ENCODE measurements at places on chromosomes 2 and 18.

- H3K36me3 ChIP-seq = peaks cover 41% of the 10 kb centered on the region
- H3K27ac ChIP-seq = no peak overlapping the region
- no peaks in the 10 kb centered on the region for H3K27me3 ChIP-seq
- H3K4me3 ChIP-seq = no peak overlapping the region
- peaks cover 27% of the 10 kb centered on the region for H3K4me1 ChIP-seq
- no peak for DNase-seq
Observed at GRCh38 chr2:190466819-190467446, 58.8 kb downstream of the MFSD6 start.

DNA sequence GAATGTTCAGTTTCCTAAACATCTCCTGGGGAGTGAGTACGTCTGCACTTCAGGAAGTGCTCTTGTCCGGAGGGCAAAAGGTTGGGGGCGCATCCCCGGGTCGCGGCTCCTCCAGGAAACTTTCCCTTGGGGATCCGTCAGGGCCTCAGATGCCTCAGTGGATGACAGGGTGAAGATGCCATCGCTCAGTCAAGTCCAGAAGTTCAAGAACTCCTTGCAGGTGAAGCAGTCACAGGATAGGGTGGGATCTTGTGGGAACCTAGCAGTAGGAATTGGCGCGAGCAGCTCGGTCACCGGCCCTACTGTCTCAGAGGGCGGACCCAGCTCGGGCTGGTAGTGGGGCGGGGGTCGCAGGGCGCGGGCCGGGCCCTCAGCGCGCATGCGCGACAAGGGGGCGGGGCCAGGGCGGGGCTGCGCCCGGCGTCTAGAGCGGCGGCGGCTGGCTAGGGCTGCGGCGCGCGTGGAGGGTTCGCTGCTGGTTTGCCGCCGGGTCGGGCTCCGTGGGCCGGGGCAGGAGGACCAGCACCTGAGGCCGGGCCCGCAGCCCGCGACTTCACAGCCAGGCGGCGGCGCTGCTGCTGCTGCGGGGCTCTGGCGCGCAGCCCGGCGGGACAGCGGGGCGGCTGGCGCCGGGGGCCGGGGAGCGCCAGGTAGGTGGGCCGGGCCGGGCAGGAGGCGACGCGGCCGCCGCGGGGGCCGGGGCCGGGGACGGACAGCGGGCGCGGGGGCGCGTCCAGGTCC is at the start of gene INPP4A:
Gene INPP4A (plus strand): TSS at position 423 of the 741 bp plus-strand sequence. CDS start 75,191 bp downstream, outside the sequence.
- peak within 1 kb of the TSS; percentile 91 for H3K4me3 ChIP-seq
- peak; percentile 82 for DNase-seq
- peaks cover 41% of the 10 kb centered on the region for H3K36me3 ChIP-seq

- peaks cover 83% of the 10 kb centered on the region for H3K36me3 ChIP-seq
- peak overlapping the region; percentile 97 for H3K27ac ChIP-seq
- H3K27me3 ChIP-seq = no peaks in the 10 kb centered on the region
- peaks cover 50% of the 10 kb centered on the region for H3K4me1 ChIP-seq
Observed at GRCh38 chr2:172496160-172496608, 59.7 kb upstream of the PDK1 start.

GRCh38 chr2:176534798-176535466 is 265.7 kb downstream of the MTX2 start:
- H3K27ac ChIP-seq = no peak overlapping the region
- no peak for DNase-seq
- H3K36me3 ChIP-seq = no peaks in the 10 kb centered on the region
- no peak overlapping the region for H3K4me3 ChIP-seq

DNA sequence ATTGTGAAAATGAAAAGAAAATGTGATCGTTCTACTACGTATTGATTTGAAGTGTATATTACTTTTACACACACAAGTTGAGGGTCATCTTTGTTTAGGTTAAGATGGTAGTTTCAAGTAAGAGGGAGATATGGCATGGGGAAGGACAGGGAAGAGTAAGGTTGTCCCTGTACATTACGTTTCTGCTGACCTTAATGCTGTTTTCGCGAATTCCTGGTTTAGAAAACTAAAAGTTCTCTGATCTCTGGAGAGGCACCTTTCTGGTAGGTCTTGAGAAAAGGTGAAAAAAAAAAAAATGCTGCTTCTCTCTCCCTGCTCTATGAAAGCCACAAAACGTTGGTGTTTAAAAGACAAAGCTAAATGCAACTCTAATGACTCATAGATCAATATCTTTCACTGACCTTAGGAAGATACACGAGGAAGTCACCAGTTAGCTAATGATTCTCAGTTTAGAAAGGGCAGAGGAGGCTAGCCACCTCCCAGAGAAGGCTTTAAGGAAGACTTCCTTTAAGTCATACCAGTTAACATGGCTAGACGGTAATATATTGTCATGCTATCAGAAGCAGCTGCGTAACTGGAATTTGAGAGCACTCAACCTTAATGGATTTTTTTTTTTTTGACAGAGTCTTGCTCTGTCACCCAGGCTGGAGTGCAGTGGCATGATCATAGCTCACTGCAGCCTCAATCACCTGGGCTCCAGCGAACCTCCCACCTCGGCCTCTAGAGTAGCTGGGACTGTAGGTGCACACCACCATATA is 13.2 kb downstream of the TXNDC2 start:
- no peak overlapping the region for H3K4me3 ChIP-seq
- DNase-seq = no peak
- H3K27me3 ChIP-seq = no peaks in the 10 kb centered on the region

GRCh38 chr2:64753399-64753798 is 99.7 kb upstream of the SERTAD2 start:
- H3K4me1 ChIP-seq = peaks cover 26% of the 10 kb centered on the region
- no peaks in the 10 kb centered on the region for H3K36me3 ChIP-seq
- peaks cover 3% of the 10 kb centered on the region for H3K27me3 ChIP-seq
- DNase-seq = no peak
- H3K27ac ChIP-seq = no peak overlapping the region
- no peak overlapping the region for H3K4me3 ChIP-seq

- DNase-seq = peak; percentile 6
- H3K4me3 ChIP-seq = no peak overlapping the region
- peaks cover 7% of the 10 kb centered on the region for H3K4me1 ChIP-seq
- no peaks in the 10 kb centered on the region for H3K36me3 ChIP-seq
- H3K27me3 ChIP-seq = peaks cover 71% of the 10 kb centered on the region
- H3K27ac ChIP-seq = no peak overlapping the region
Observed at GRCh38 chr2:95343429-95344214, 46.5 kb downstream of the KCNIP3 start.

DNA sequence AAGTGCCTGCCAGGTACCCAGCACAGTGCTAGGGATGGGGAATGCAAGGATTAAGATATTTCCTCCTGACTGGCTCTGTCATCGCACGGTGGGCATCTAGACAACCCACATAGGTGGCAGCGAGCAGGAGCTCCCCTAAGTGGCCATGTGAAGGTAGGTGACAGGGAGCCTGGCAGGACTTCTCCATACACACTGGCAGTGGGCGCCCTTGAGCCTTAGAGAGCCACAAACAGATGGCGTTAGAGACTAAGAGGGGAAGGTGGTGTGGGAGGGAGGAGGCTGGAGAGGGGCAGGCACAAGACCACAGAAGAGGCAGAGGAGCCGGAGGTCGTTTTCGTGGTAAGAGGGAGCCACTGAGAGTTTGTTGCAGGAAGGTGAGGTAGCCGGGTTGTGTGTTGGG is 15.2 kb downstream of the PRELID3A start:
- H3K36me3 ChIP-seq = no peaks in the 10 kb centered on the region
- H3K4me1 ChIP-seq = peaks cover 8% of the 10 kb centered on the region
- H3K27me3 ChIP-seq = peaks cover 33% of the 10 kb centered on the region
- H3K27ac ChIP-seq = no peak overlapping the region

GRCh38 chr2:99680946-99681345 is 191.1 kb upstream of the REV1 start:
- H3K36me3 ChIP-seq = no peaks in the 10 kb centered on the region
- no peak overlapping the region for H3K4me3 ChIP-seq
- no peak for DNase-seq
- no peak overlapping the region for H3K27ac ChIP-seq

DNA sequence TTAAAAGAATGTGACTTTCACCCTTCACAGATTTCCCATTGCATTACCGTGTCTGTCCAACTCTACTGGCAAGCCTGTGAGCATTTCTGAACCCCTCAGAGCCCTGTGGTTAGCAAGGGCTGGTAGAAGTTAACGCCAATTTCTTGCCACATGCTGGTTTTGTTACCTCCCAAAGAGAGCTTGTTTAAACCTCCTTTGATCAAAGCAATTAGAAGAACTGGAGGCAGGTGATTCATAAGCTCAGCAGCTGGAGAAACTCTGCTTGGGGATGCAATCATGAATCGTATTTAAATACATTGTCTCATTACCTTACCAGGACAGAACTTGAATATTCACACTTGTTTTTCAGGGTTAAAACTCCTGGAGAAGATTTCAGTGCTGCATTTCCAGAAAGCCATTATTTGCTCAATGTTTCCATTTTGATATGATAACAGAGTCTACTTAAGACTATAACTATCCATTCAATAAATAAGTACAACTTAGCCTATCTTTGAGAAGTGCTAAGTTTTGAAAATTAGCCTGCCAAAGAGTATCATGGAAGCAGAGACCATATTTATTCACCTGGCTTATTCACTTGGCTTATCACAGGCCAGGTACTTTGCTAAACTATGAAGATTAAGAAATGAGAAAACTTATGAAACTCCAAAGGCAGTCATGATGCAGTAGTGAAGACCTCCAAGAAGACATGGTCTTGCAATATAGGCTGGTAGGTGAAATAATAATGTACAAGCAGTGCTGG is 292.8 kb downstream of the INSIG2 start:
- H3K36me3 ChIP-seq = no peaks in the 10 kb centered on the region
- no peaks in the 10 kb centered on the region for H3K4me1 ChIP-seq
- no peak for DNase-seq
- H3K27me3 ChIP-seq = no peaks in the 10 kb centered on the region

Data from activated naive CD4-positive, alpha-beta T cell treated with anti-CD3 and anti-CD28 coated beads, Interleukin-2, amount 10 ng/mL, durations not matched to agents 7 days and 5 days (primary cell).